ENCODE measurements at places on chromosomes 11 and 22.

- no peak for DNase-seq
Measured at GRCh38 chr22:46250783-46251125, 661 bp upstream of the CDPF1 start.

DNA sequence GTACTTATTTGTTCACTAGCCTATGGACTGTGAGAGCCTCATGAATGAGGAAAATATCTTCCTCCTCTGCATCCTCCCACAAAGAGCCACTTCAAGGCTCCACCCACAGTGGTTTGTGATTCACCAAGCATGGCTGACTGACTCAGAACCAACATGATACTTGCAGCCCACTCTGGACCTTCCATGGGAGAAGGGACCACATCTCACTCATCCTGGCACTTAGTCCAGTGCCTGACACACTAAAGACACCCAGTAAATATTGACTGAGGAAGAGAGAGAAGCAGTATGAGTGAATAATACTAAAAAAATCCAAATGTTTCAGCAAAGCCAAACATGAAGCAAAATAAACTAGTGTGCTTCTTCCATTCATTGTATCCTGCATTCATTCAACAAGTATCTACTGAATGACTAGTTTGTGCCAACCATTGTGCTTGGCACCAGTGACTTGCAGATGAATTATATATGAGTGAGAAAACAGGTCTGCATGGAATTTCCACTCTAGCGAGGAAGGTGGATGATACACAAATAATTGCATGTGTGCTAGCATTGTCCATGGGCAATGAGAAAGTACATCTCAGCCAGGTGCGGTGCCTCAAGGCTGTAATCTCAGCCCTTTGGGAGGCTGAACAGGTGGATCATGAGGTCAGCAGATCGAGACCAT lies 54.9 kb upstream of the BLID start:
- DNase-seq, result no peak

DNA sequence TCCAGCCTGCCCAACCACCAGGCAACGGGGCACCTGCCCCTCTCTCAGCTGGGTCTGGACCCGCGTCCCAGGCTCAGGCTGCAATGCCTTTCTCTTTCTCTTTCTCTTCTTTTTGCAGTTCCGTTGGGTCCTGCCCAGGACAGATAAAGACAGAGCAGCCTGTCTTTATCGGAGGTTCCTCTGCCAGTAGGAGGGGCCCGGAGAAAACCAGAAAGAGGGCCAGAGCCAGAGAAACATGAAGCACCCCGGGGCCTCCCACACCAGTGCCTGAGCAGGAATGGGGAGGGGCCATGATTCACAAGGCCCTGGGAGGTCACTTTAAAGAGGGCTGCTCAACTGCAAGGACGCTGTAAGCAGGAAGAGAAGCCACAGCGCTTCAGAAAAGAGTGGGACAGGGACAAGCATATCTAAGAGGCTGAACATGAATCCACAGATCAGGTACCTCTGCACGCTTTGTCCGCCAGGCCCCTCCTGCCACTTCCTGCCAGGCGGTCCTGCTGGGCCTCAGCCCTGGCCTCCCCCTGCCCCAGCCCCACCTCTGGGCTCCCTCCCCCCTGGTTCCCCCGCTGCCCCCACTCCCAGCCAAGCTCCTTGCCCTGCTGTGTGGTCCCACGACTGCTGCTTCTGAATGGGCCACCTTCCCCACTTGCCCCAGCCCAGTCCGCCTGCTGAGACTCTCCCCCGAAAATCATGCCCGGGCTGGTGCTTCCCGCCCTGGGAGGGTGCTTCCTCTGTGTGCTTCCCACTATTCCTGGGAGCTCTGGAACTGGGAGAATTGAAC lies at the start of gene APOBEC3C:
Gene APOBEC3C (plus strand): TSS at position 316 of the 781 bp plus-strand sequence. CDS start 106 bp downstream, at position 422.
- DNase-seq, result peak; percentile 62

- DNase-seq, result no peak
Measured at GRCh38 chr11:64890522-64890939, 12.1 kb upstream of the EHD1 start.

Measured in stimulated activated CD4-positive, alpha-beta T cell treated with anti-CD3 and anti-CD28 coated beads, Interleukin-2, amount 100 ng/mL, for 4 hours (primary cell).